ELF-1 (cell line): ENCODE measurements at places on chromosomes 12 and 14.
A peak's percentile ranks its signal among the peaks of the same experiment; 100 is the strongest.

- no peak for DNase-seq
Measured at GRCh38 chr12:131395971-131396573, 314.8 kb upstream of the SFSWAP start.

DNA sequence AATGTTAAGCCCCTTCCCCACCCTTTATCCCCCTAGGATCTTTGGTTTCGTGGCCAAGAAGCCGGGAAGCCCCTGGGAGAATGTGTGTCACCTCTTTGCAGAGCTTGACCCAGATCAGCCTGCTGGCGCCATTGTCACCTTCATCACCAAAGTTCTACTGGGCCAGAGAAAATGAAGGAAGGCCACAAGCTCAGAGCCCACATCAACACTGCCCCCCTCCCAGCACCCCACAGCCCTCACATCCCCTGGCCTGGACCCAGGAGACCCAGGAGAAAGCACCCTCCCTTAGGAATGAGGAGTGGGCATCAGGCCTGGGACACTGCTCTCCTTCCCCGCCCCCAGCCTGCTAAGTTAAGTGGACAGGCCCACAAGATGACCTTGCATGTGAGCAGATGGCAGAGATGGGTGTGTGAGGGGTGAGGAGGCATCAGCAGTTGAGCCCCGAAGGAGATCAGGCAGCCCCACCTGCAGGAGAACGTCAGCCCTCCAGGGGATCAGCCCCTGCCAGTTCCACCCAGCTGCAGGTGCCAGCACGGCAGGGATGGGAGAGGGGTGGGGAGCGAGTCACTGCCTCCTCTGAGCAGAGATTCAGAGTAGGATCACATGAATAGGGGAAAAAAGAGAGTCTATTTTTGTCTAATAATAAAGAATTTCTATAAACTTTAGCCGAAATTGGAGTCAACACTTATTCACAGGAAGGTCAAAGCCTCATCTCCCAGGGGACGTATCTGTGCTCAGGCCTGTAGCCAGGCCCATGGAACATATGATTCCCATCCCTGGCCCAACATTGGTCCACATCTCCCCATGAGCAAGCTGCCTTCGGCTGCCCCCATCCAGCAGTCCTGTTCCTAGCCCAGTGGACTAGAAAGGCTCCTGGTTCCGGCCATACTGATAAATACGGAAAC lies 14.1 kb downstream of the TNS2 start:
- no peak for DNase-seq

DNA sequence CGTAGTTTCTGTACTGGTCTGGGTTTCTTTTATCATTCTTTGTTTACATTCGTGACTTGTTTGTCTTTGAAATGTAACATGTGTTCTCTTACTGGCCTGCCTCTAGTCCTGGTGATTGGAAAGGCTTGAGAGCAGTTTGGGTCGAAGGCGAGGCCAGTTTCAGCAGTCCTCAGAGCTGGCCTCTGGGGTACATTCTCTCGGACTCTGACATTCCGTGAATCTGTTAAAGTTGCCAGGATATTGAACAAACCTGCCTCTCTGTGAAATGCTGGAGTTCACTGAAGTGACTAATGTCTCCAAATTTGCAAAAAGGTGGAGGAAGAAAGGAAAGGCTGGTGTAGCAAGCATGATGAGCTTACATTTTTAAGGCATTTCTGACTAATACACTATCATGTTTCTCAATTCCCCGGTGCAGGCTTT lies 1.5 kb downstream of the PLEKHA5 start:
- DNase-seq: peak; percentile 84

DNA sequence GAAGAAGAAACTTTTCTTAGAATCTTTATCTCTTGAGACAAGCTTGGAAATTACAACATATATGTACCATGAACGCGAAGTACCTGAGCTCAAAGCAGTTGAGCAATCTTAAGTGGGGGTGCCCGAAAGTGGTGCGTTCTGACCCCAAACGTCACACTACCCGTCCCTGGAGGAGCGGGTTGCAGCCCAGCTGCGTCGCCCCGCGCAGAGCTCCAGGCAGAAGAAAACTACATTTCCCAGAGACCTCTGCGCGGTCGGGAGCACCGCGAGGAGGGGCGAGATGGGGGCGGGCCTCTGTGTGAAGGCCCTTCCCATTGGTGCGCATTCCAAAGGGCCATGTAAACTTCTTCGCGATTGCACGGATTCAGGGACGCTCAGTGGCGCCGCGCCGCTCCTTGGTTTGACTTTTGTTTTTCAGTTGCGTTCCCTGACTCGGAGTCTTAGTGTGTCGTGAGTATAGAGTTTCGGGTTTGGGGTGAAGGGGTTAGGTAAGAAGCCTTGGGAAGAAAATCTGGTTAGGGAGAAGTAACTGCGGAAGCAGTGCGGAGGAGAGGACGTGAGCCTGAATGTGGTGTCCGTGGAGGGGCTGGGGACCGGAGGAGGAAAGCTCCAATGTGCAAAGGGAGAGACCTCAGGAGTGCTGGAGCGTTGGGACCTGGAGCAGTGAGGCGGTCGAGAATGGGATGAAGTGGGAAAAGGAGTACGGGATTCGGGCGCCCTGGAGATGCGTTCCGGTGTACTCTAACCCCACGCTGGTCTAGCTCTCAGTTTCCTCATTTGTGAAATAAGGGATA lies at the start of gene CCDC77:
TSS of gene CCDC77 (plus strand) at position 410 of the 794 bp plus-strand sequence. CDS start 7,740 bp downstream, outside the sequence.
- peak; percentile 97 for DNase-seq

DNA sequence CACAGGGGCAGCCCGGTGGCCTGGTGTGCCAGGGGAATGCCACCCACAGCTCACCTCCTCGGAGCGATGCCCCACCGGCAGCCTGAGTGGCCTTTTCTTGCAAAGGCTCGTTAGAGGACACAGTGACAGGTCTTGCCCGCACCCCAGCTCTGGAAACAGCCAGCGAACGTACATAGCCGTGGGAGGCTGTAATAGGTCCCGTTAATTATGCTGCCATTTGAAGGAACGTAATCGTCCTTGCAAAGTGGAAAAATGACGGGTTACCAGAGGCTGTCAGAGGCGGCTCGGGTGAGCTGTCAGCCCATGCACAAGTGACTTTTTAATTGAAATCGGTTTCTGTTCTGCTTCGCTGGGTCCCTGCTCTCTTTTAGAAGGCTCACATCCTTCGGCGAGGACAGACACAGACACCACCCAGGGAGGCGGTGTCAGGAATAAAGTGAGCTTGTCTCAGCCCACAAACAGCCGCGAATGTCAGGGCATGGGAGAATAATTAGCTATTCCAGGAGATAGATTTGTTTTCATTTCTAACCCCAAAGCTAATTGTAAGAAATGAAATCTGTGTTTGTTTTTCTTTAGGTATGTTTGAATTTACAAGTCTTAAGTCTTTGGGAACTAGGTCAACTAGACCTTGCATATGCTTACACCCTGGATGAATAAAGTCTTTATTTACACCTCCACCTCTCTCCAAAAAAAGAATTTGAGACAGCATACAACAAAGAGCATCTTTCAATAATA lies 77.2 kb upstream of the RFLNA start:
- no peak for DNase-seq

DNA sequence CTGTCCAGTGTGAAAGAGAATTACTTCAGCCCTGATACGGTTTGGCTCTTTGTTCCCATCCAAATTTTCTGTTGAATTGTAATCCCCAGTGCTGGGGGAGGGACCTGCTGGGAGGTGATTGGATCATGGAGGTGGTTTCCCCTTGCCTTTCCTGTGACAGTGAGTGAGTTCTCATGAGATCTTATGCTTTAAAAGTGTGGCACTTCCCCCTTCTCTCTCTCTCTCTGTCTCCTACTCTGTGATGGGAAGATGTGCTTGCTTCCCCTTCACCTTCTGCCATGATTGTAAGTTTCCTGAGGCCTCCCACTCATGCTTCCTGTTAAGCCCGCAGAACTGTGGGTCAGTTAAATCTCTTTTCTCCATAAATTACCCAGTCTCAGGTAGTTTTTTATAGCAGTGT lies 5.5 kb upstream of the SLC15A5 start:
- no peak for DNase-seq

DNA sequence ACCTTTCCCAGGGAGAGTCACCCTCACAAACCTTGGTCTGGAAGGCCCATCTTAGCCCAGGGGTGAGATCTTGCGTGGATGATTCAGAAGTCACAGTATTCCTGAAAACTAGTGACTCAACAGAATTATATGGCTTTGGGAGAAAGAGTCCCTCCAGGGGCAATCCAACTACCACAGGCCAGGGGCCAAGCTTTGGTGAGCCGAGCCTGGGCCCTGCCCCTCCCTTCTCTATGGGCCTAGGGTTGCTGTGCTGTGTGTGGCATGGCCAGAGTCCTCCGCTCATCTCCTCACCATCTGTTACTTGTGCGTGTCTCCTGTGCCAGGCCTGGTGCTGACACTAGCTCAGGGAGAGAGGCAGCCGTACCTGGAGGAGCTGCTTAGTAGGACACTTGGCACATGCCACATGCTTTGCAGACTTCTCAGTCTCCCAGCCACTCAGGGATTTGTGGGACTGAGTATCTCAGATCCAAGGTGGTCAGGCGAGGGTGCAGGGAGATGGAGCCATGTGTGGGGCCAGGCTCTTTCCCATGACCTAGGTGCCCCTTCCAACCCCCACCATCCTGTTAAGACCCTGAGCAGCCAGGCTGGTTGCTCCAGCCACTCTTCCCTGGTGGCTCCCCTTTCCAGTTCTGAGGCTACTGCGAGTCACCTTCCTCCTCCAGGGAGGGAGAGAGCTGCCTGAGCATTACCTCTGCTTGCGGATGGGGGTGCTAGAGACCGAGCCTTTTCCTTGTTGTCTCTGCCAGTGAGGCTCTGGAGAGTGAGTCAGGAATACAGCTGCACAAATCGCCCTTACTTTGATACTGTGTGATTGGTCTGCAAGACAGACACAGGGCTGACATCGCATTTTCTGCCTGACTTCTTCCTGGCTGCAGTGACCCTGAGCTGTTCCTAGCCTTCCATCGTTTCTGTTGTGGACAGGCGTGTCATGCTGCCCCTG lies 94.1 kb downstream of the SLC25A47 start:
- peak; percentile 88 for DNase-seq

GRCh38 chr14:72014486-72014885 lies 82.3 kb downstream of the RGS6 start:
- DNase-seq: no peak

- no peak for DNase-seq
Measured at GRCh38 chr12:103273645-103274044, 222.1 kb downstream of the C12orf42 start.

DNA sequence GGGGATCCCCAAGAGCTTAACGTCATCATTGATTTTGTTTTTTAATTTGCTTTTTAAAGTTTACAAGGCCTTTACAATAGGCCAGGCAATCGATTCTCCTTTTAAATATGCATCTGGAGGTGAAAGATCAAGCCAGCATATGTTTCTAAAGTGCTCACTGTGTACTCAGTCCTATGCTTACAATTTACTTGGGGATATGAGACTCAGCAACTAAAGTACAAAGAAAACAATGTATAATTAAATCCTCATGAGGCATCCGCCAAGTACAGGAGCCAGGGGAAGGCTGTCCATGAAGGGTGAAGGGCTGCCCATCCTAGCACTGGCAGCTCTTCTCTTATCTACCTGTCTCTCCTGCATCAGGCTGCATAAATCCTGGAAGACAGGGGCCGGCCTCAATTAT lies 11.8 kb downstream of the CCDC92 start:
- no peak for DNase-seq

GRCh38 chr12:62525271-62525670 lies 58.6 kb downstream of the MON2 start:
- DNase-seq: no peak

DNA sequence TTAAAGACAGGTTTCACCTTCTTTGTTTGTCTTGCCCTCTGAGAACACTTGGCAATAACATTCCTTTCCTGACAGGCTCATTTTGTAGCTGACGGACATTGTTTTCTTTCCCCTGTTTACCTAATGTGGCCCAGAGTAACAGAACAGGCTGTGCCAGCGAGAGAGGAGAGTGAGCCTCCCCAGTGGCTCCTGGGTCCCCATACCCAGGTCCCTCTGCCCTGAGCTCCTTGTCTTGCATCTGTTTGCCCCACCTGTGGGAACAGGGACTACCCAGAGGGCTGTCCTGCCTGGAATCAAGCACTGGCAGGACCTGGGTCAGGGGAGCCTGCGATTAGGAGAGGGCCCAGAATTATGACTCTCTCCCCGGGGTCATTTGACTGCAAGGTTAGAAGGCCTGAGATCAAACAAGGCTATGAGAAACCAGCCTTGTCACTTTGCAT lies 222.9 kb downstream of the ZFP36L1 start:
- no peak for DNase-seq

DNA sequence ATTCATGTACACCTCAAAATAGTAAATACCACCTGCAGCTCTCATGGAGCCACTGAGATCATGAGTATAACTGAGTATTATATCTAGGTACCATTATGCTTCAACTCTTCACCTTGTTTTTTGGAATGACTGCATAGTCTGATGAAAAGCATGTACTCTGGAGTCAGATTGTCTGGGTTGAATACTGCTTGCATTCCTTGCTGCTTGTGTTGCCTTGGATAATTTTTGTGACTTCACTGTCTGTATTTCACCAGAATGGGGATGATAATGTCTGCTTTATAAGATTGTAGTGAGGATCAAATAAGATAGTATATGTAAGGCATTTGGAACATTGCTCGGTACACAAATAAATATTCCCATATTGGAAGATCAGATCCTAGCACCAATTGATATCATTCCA lies 54.2 kb downstream of the SUSD6 start:
- DNase-seq: no peak

- DNase-seq: no peak
Measured at GRCh38 chr12:107335802-107336570, 242.6 kb upstream of the CRY1 start.

DNA sequence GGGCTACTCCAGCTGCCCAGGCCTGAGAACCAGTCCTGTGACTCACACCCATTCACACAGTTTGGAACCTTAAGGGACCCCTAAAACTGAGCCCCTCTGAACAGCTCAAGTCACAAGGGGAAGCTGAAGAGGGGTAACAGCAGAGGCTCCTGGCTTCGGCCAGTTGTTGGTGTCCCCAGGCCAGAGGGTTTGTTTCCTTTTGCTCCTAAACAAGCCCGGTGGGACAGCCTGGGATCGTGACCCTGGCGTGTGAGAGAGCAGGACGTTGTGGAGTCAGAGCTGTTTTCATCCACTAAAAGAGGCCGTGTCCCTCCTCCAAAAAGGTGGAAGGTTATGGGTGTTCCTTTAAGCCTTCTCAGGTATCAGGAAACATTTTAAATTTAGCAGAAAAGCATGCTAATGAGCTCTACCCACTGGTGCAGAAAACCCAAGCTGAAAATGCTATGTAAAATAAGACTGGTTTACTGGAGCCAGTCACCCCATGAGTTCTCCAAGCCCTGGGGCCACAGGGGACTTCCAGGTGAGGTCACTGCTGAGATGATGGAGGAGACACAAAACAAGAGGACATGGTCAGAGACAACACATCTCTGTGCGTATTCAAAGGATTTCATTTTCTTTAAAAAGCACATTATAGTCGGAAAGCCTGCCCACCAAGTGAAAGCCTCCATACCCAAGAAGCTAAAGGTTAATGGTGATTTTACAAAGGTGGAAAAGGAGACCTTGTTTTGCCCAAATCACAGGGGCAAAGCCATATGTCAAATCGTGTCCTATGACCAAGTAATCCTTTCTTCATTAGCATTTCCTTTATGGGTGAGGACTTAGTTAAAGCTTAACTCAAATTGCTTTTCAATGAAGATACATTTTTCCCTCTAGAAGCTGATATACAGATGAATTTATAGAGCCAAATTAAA lies 14.1 kb downstream of the PRKAB1 start:
- peak; percentile 22 for DNase-seq

GRCh38 chr12:40566271-40566670 lies 126.0 kb upstream of the CNTN1 start:
- DNase-seq: no peak
